Hypothalamus (tissue), 51 donors: ENCODE measurements at places on chromosomes 5 and 9.
A peak's percentile ranks its signal among the peaks of the same experiment; 100 is the strongest.

- DNase-seq, result no peak
These were observed 79.6 kb downstream of the PDE4D start for GRCh38 chr5:59813761-59814536.

- DNase-seq, result no peak
These were observed 205.7 kb downstream of the AGTPBP1 start for GRCh38 chr9:85536076-85536475.

DNA sequence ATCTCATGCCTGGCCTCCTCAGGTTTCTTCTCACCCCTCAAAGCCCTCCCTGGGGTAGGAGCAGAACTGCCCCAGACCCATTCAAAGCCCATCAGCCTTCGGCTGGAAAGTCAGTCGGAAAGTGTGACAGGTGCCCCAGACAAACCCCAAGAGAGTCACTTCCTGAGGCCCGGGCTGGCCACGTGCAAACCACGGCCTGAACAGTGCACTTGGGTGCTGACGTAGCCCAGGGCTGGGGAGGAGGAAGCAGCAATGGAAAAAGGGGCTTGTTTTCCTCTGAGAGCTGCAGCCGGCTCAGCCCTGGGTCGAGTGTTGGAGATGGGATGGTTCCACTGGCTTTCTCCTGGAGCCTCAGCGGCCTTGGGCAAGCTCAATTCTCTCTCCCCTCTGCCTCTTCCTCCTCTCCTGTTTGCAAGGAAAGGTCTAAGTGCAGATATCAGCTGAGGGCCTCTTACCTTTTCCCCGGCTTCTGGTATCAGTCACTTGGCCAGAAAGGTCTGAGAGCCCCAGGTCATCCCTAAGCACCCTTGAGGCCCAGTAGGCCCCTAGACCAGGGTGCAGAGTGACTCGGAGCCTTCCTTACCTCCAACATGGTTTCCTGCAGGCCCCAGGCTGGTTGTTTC lies 5.9 kb upstream of the EGR1 start:
- peak; percentile 17 for DNase-seq

DNA sequence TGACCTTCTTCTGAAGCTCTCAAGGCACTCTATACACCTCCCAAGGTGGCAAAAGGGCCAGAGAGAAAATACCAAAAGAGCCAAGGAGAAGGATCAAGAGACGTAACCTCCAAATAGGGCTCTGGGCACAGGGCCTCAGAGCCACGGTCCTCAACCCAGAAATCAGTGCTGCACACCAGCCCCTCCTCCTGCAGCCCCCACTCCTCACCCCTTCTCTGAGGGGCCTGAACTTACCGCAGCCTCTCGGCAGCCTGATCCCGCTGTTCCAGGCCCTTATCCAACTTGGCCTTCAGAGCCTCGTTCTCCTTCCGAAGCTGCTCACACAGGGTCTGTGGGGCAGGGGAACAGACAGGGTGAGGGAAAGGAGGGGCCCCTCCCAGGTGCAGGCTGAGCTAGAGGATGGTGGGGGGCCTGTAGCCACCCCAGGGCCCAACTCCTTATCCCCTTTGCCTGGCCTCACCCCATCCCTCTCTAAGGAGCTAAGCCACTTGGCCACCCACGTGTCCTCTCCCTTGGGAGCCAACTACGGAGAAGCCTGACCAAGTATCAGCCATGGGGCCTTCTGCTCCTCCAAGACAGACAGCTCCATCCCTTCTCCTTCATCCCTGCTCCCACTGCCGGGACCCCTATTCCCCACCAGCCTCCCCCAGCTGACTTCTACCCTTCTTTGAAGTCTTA lies 28.8 kb downstream of the TNIP1 start:
- no peak for DNase-seq

DNA sequence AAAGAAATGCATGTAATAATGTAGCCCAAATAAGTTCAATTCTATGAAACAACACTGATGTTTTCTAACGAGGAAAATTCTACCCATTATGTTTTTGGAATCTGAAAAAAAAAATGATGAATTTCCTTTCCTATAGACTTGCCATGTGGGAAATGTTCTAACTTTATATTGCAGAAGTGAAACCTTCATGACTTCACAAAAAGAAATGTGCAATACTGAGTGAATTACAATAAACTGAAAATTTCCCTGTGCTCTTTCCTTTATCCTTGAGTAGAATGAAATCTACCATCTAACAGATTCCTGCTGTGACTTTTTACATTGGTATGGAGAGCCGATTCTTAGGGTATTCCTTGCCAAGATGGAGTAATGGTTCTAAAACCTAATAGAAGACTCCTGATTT lies 1622.5 kb downstream of the MAT2B start:
- DNase-seq, result no peak

DNA sequence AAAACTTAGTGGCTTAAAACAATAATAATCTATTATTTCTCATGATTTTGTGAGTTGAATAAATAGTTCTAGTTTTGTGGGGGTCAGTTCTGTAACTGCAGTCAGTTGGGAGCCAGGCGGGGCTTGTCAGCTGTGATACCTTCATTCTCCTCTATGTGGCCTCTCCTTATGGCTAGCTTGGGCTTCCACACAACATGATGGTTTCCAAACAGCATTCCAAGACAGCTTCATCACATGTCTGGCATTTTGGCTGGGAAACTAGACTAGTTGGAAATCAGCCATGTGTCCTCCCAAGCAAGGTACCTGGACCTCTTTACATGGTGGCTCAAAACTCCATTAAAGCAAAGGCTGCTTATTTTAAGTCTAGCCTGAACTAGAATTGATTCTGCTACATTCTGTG lies 61.4 kb upstream of the RANBP3L start:
- no peak for DNase-seq

GRCh38 chr9:93911801-93912554 lies 43.2 kb downstream of the BARX1 start:
- DNase-seq, result no peak

GRCh38 chr5:169956756-169957155 lies 23.5 kb downstream of the INSYN2B start:
- DNase-seq, result no peak

- DNase-seq, result no peak
These were observed 6.0 kb downstream of the UBQLN1 start for GRCh38 chr9:83701769-83702168.

- no peak for DNase-seq
These were observed 19.6 kb upstream of the FLT4 start for GRCh38 chr5:180668835-180669596.

GRCh38 chr9:82606071-82606470 lies 456.9 kb downstream of the RASEF start:
- DNase-seq, result no peak

GRCh38 chr9:129494113-129494789 lies 126.7 kb downstream of the C9orf50 start:
- no peak for DNase-seq

GRCh38 chr9:125744616-125745015 lies 2.6 kb upstream of the PBX3 start:
- DNase-seq, result no peak

- DNase-seq, result no peak
These were observed 159.5 kb upstream of the MAST4 start for GRCh38 chr5:66436721-66437120.

GRCh38 chr5:9644630-9645029 lies 14.5 kb upstream of the TAS2R1 start:
- no peak for DNase-seq

DNA sequence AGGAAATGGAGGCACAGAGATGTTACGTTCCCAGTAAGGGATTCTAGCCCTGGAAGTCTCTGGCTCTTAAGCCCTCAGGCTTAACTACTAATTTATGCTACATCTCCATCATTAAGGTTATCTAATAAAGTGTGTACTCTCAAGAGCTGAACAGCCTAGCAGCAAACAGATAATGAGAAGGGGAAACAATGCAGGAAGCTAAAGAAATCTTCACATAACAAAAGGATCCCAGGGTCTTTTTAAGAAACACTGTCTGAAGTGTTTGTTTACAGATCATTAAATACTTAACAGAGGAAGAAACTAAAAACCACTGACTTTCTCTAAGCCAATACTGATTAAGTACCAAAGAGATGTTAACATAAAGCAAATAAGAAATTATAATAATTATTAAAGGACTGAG lies 129.0 kb downstream of the PAPPA start:
- DNase-seq, result no peak

DNA sequence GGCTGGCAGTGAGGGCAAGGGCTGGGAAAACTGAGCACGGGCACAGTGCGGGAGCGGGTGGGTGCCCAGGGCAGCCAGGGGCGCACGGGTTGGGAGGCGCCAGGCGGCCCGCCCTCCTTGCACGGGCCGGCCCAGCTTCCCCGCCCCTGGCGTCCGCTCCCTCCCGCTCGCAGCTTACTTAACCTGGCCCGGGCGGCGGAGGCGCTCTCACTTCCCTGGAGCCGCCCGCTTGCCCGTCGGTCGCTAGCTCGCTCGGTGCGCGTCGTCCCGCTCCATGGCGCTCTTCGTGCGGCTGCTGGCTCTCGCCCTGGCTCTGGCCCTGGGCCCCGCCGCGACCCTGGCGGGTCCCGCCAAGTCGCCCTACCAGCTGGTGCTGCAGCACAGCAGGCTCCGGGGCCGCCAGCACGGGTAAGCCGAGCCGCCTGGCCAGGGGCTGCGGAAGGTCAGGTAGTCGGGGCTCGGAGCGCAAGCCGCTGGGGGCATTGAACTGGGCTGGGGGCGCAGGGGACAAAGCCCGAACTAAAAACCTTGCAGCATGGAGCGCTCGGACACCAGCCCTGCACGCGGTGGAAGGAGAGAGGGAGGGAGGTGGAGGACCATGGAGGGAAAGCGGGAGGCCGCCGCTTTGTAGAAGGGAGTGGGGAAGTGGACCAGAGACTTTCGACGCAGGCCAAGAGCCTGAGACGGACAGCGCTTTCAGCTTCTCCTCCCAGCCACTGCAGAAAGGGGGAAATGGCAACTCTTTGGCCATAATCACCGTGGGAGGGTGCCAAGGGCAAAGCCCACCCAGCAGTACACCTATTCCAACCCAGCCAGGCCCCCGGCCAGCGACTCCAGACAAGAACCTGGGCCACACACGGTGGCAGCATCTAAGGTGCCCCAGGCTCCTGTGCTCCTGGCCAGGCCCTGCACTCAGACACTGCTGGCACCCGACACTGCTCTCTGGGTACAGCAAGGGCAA lies at the start of gene TGFBI:
Gene TGFBI (plus strand): TSS at position 207 of the 961 bp plus-strand sequence. CDS start 68 bp downstream, at position 275.
- DNase-seq, result no peak

DNA sequence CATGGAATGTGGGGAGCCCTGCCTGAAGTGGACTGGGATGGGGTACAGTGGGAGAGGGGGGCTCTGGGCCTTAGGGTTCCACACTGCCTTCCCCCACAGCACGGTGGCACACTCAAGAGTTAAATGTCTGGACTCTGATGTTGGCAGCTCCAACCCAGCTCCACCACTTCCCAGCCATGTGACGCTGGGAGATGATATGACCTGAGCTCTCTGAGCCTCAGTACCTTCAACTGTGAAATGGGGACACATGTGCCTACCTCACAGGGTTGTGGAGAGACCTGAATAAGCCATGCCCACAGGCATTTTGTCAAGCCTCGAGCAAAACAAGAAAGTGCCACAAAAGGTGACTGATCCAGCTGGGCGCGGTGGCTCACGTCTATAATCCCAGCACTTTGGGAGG lies 3.4 kb upstream of the PDGFRB start:
- no peak for DNase-seq

DNA sequence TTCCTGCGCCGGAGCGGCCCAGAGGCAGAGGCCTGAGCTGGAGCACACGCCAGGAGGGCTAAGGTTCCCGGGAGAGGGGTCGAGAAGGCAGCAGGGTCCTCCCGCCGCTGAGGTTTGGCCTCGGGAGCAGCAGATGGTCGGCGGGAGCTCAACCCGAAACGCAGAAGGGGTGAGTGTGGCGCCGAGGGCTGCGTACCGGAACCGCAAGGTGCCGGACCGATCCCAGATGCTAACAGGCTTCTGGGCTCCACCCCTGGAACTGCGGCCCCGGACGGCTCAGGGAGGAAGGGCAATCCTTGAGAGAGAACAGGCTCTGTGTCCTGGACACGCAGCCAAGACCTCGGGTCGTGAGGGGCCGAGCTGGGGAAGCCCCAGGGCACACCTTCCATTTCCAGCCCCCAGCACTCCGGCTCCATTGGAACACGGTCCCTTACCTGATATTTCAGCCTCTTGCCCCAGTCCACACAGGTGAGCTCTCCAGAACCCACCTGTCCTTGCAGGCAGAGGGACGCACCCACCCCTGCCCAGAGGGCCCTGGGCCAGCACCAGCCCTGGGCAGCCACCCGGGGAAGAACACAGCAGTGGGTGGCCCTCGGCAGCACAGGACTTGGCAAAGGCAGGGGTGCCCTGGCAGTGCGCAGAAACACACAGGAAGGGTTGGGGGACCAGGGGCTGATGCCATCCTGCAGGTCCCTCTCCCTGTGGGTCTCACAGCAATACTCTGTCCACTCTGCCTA lies 1.4 kb downstream of the LHX3 start:
- no peak for DNase-seq

- DNase-seq, result no peak
These were observed 38.6 kb upstream of the GGTA1 start for GRCh38 chr9:121538221-121538620.

DNA sequence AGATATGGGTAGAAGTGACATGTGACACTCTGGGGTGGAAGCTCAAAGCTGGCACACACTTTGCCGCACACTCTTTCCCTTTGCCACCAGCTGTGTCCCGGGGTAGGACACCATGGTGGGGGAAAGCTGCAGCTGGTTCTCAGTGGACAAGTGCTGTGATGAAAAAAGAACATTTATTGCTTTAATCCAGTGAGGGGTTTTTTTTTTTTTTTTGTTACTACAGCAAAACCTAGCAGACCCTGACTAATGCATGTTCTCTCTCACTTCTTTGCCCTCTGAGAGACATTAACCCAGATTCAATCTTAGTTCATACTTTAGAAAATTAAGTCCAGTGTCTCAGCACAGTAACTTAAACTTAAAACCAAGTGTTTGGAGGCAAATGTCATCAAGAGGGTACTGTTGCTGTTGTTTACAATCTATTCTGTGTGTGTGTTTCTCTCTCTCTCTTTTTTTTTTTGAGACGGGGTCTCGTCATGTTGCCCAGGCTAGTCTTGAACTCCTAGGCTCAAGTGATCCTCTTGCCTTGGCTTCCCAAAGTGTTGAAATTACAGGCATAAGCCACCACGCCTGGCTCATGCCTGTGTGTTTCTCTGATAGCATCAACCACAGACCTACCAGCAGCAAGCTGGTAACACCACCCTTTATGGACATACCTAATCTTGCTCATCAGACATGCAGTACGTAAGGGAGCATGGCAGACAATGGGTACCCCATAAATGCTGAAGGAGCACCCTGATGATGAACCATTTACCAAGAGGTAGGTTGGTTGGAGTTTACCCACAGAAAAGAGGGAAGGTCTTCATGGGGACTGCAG lies 84.7 kb upstream of the TBC1D2 start:
- DNase-seq, result no peak

DNA sequence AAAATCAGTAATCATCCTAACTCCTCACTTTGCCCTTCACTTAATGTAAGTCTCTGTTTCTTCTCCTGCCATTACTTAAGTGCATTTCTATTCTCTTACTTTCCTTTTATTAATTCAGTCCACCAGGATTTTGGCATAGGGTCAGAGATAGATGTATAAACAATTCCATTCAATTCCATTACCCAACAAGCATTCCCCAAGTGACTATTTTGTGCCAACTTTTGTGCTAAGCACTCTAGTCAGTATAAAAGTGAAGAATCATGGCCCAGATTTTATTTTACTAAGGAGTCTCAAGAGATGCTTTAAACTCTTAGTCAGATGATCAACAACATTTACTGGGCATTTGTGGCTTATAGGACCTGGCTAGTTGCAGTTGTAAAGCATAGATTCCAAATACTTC lies 159.3 kb downstream of the DMAC1 start:
- DNase-seq, result no peak
